ENCODE measurements at places on chromosomes 1 and 21.

DNA sequence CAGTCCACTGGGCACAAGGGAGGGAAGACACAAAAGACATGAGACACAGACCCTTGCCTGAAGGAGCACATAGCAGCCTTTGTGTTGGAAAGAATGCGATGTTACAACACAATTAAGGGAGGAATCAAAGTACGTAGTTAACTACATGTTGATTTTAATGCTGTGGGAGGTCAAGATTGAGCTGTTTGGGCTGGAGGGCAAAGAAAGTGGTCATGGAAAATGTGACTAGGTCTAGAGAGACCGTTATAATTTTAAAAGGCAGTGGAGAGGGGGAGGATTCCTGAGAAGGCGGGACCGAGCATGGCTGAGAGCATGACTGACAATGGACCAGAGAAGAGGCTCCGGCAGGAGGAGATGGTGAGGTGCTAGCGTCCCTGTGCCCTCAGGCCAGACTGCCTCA lies 111.8 kb upstream of the ATP1A1 start:
- no peak for DNase-seq

DNA sequence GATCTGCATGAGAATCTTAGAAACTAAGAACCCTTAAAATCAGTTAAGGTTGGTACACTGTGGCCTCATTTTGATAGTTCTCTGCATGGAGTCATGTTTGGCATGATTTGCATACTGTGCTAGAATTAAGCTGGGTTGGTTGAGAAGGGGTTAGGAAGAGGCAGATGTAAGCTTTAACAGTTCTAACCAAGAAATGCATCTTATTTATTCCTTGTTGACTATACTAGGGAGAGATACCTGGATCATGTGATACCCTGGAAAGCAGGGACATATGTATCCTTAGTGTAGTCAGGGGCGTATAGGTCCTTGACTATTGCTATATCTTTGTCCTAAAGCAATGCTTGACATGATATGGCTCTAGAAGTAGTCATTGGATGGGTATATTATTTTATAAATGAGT lies 41.0 kb downstream of the CDC42 start:
- no peak for DNase-seq

DNA sequence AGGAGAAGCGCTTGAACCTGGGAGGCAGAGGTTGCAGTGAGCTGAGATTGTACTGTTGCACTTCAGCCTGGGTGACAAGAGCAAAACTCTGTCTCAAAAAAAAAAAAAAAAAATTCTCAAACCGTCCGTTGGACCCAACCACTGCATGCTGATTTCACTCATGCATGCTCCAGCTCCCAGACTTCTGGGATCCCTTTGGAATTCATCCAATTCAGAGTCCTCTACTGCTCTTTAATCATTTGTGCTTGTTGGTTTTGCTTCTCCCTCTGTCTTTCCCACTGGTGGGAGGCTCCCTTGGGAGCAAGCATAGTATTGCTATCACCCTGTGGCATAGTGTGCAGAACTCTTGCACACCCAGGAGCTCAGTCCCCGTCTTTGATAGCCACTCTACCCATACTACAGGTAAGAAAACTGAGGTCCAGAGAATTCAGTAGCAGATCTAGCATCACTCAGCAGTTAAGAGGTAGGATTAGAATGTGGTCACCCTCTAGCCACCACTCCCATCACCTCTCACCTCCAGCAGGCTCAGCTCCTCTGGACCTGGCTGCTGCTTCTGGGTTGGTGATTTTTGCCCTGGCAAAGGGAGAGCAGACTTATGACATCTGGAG lies 3.1 kb upstream of the LMNA start:
- DNase-seq = no peak

GRCh38 chr1:197342044-197342565 lies 74.1 kb downstream of the CRB1 start:
- DNase-seq = no peak

- DNase-seq = peak; percentile 28
These were observed at the start of gene GREM2 for GRCh38 chr1:240611619-240612480. TSS of gene GREM2 (minus strand) at chr1:240612155. CDS start at chr1:240493475, 118,680 bp downstream.

- no peak for DNase-seq
These were observed 27.9 kb upstream of the ABCG1 start for GRCh38 chr21:42191064-42191463.
